ENCODE measurements at places on chromosomes 16 and 17.

- no peak for DNase-seq
These were observed 2.1 kb downstream of the RGS9 start for GRCh38 chr17:65139101-65139764.

DNA sequence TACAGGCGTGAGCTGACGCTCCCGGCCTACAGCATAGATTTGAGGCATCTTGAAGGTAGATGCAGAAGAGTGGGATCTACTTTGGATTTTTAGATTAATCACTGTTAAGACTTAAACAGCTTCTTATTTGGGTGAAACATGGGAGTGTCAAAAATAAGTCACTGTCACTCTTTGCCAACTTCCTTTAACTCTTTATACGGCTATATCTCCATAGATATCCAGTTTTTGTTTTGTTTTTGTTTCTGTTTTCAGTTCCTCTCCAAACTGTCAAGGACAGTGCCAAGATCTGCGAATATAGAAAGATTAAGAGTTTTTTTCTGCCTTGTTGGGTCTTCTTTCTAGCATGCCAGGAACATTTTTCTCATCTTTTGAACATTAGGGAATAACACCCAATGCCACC lies 706.1 kb downstream of the WWOX start:
- DNase-seq, result no peak

DNA sequence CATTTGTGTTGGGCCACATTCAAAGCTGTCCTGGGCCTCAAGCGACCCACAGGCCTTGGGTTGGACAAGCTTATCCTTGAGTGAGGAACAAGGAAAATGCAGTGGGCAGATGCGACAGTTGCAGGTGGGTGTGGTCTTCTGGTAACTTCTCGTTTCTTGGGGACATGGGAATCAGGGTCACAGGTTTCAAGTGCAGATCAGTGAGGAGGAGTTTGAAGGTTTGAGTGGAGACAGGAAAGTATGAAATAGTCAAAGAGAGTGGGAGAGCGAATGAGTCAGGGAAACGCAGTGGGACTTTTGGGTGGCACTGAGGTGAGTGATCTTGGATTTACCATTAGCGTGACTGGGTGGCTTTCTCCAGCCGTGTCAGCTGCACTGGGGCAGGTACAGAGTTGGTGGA lies 15.4 kb upstream of the CCL22 start:
- no peak for DNase-seq

DNA sequence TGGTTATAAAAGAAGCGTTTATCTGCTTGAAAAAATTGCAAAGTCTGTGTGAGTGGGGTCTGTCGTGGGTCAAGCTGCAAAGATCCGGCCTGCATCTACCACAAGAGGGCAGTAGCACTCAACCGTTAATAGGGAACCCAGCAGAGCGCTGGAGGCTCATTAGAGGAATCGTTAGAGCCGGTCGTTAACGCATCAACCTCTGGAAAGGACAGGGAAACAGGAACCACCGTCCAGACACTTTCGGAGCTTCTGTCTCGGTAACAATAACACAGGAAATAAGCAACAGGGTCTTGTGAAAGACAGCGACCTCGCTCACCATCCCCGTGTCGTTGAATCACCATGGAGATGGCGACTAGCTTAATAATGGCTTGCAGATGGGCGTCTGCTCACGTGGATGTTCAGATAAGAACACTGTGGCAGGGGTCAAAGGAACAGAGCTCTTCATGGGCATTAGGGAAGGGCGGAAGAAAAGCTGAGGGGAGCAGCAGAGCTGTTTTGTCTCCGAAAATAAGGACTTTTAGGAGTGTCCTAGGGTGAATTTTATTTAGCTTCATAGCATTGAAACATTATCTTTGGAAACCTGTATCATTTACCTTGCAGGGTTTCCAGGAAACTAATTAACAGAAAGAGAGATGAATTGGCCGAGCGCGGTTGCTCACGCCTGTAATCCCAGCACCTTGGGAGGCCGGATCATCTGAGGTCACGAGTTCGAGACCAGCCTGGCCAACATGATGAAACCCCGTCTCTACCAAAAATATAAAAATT lies 11.9 kb upstream of the NSRP1 start:
- DNase-seq, result peak; percentile 88

- DNase-seq, result peak; percentile 36
These were observed 44.4 kb upstream of the GPRC5B start for GRCh38 chr16:19929062-19929511.

DNA sequence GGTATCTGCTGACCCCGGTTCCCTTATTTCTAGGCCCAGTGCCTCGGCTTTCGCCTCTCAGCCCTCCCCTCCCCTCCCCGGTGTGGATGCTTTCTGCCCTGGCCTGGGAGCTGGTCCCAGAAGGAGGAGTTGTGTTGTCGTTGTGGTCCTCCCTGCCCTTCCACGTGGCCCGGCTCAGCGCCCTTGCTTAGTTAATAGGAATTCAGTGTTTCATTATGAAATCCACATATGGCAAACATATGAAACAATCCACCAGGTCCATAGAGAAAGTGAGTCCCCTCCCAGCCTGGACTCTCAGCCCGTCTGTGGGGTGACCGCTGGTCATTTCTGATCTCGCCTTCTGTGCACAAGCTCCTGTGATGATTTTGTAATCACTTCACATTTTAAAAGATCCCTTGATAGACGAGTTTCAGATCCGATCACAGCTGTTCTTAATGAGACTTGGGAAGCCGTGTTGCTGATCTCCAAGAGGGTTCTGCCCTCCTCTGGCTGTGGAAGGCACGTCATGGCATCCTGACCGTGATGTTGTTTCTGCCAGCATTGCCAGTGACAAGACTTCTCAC lies 112.1 kb downstream of the BANP start:
- no peak for DNase-seq

GRCh38 chr16:88649195-88649923 lies 1.5 kb downstream of the CYBA start:
- DNase-seq, result no peak

- no peak for DNase-seq
These were observed 98.0 kb downstream of the CDK5R1 start for GRCh38 chr17:32584792-32585191.

DNA sequence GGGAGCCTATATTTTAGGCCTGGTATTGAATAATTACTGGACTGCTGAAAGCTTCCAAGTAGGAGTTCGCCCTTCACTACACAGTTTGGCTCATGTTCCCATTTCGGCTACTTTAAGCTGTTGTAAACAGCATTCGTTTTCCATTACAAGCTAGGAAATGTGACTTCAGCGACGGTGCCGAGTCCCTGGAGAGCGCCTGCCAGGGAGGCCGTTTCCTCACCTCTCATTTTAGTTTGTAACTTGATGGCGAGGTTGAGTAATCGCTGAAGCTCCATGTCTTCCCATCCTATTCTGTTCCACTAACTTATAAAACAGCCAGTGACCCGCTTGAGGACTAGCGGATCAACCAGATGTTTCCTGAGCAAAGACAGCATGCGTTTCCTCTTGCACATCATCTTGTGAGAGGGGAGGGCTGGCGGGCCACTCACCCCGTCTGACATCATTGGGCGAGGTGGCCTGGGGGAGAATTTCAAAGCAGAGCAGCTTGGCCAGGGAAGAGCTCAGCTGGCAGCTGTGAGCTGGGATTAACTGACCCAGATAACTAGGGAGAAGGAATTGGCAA lies 32.9 kb downstream of the PCTP start:
- DNase-seq, result peak; percentile 56

- no peak for DNase-seq
These were observed 46.4 kb downstream of the STAT5A start for GRCh38 chr17:42334677-42335076.

- peak; percentile 58 for DNase-seq
These were observed 88.4 kb downstream of the CHD9NB start for GRCh38 chr16:52964290-52964689.

DNA sequence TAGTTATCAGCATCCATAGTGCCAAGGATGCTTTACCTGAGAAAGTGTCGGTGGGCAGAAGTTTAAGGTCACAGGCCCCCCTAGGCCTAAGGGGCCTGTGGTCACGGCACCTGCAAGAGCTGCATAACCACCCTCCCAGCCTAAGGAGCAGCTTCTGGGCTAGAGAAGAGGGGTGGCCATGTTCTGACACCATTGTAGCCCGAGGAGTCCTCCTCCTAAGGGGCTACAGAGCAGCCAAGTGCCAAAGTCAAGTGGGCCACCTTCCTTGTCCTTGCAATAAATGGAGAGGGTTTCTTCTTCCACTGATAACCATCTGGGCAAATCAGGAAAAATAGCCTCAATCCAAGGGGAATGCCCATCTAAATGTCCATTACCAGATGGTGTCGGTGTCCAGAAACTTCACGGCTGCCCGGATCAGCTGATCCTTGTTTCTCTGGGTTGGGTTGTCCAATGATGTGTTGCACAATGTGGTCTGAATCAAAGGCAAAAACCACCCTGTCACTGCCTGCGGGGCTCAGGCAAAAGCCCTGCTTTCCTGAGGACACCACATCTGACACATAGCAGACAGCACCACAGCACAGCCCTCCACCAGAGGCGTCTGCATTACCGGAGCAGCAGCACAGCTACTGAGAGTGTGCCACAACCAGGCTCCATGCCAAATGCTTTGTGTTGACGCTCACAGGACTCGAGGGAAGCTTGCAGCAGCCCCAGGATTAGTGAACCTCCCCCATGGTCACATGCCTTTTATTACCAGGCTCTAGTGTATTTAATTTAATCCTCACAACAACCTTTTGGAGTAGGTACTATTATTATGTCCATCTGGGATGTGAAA lies 12.8 kb downstream of the ATPAF2 start:
- DNase-seq, result no peak

- no peak for DNase-seq
These were observed 25.8 kb downstream of the EMP2 start for GRCh38 chr16:10554569-10554968.

DNA sequence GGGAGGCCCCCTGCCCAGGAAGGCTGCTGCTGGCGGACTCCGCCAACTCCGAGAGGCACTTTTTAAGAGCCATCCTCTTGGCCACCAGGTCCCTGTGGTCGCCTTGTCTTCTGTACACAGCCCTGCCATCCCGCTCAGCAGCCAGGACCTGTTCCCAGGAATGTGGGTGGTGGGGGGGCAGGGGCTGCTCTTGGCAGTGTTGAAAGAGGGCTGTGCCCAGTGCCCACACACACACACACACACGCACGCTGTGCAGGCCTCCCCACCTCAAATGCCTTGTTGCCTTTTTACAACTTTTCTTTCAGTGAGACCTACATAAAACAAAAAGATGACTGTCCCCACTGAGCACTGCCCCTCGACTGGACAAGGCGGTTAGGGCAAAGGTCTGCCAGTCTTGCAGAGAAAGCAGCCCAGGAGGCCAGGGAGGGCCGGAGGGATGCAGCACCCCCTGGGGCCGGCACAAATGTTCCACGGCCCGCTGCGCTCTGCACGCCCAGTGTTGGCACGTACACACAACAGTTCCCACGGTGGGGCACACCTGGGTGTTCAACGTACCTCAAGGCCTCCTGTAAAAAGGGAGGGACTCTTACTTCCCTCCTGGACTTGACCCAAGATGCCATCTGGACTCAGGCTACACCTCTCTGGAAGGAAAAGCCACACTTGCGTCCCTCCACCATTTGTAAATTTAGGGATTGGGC lies 18.5 kb upstream of the PITPNA start:
- DNase-seq, result no peak

DNA sequence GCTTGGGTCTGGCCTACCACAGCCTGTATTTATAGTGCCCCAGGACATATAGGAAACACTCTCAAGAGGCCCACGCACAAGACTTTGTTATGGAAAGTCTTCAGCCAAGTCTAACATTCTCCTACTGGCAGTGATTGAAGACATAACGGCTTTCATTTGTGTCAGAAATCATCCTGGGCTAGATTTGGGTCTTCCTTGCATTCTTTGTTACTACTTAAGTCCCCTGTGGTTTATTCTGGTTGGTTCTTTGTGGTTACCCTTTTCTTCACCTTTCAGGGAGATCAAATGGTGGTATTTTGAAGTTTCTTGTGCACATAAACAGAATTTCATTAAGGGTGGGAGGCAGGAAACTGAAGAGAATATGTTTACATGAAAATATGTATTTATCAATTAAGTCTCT lies 37.7 kb downstream of the REXO5 start:
- DNase-seq, result no peak

All from ecto neural progenitor cell (in vitro differentiated cells).